ENCODE measurements at places on chromosomes 16 and 17.

- no peak for DNase-seq
These were observed 239.9 kb downstream of the PRKCA start for GRCh38 chr17:66542129-66542966.

DNA sequence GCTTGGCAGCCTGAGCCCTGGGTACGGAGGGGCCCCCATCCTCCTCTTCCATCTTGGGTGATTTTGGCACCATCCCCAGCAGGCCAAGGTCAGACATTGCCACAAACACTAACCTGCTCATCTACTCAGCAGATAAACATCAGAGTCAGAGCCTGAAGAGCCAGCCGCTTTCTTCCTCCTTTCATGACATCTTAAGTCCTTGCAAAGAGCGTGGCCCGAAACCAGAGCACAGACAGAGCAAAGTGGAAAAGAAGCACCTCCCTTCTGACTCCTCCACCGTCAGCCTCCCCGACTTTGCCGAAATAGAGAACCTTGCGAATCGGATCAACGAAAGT lies 60.4 kb upstream of the RPH3AL start:
- DNase-seq: no peak

GRCh38 chr17:45843722-45844121 lies 959 bp upstream of the SPPL2C start:
- DNase-seq: no peak

GRCh38 chr17:5241861-5242671 lies 7.4 kb upstream of the SCIMP start:
- no peak for DNase-seq

DNA sequence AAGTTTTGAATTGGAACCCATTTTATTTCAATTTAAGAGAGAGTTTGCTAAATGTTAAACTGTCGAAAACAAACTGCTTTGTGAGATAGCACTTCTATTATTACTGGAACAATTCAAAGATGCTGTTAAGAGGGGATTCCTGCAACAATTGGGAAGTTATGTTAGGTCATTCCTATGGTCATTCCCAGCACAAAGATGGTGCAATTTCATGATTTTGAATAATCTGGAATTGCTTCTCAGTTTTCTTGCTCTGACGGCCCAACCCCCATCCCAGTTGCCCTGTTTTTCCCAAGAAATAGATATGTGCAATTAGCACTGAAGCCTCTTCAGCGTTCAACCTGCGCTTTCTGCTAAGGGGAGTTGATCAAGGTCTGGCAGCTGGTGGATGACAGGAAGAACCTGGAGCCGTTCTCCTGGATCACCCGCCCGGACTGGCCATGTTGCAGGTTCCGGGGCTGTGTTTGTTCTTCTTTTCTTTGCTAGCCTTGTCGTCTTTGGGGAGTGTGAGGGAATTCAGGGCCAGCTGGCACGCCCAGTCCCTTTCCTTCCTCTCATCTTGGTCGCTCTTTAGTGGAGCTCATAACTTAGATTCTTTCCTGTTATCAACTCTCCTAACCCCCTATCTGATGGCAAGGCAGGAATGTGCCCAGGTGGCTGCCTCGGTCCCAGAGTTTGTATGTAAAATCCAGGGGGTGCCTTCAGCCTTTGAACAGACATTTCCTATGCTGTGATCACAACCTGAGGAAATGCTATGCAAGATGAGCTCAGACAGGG lies 29.0 kb upstream of the IRF8 start:
- no peak for DNase-seq

GRCh38 chr17:50149091-50149416 lies 1.4 kb downstream of the PPP1R9B start:
- DNase-seq: no peak

DNA sequence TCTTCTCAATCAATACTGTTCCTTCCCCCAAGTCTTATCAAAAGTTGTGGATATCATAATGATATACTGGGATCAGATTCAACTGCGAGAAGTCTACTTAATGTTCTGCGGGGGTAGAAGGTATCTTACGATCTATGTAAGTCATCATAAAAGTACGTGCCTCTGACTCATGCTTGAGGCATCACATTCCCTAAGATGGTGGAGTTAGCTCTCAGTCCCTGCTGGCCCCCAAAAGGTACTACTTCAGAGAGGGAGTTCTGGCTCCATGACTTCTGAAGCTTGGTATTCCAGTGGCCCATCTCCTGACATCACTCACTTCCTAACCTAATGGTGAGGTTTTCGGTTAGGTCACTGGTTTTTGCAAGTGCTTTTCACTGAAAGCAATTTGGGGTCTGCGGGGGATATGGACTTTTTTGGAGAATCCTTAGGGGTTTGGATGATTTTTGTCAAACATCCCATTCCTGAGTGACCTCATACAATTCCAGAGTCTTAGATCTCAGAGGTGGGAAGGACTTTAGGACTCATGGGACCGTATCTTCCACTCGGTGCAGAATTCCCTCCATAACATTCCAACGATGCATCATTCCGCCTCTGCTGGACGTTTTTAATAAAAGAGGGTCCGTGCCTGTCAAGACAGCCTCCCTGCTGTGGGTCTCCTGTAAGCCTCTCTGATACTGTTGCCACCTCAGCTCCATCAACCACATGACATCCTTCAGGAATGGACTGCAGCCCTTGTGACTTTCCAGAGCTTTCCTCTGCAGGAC lies 74.3 kb downstream of the DYNLRB2 start:
- DNase-seq: no peak

GRCh38 chr17:60351012-60351695 lies 40.8 kb downstream of the USP32 start:
- no peak for DNase-seq

DNA sequence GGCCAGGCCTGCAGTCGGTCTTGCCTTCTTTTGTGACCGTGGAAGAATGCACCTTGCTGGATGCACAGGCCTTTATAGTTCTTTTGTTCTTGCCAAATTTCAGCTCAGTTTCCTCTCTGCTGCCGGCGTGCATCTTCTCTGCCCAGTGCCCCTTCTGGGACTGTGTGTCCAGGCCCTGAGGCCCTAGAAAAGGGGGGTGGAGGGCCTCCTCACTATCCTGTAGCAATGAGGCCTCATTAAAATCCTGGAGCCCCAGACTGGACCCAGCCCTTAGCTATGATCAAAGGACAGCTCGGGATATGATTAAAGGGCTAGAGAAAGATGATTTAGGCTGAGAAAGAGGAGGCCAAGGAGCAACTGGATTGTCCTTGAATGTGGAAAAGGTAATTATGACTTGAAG lies 229.8 kb downstream of the SEC14L1 start:
- no peak for DNase-seq

DNA sequence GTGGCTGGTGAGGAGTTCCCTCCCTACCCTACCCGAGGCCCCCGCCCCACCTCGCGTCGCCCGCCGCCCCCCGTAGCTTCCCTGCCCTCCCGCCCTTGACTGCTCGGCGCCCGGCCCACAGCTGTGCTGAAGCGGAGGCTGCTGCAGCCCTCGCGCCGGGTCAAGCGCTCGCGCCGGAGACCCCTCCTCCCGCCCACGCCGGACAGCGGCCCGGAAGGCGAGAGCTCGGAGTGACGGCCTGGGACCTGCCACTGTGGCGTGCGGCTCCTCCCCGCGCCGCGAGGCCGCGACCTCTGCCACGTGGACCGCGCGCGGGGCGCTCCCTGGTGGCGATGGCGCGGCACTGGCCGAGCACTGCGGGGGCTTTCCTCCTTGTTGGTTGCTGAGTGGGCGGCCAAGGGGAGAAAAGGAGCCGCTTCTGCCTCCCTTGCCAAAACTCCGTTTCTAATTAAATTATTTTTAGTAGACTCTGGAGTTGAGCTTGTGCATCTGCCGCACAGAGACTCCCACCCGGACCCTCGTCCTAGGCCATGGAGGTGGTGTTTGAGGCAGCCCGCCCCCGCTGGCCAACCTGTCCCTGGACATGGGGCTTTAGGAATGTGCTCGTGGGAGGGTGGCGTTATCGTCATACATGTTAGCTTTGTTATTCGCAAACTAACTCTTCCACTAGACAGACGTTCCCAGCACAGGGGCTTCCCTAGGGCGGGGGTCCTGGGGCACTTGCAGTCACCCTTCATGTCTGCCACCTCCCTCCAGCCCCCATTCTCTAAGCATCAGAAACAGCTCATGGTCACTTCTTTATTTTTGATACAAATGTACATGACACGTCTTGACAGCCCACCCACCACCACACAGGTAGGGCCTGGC lies 4.4 kb downstream of the TP53I13 start:
- no peak for DNase-seq

- no peak for DNase-seq
These were observed 724 bp downstream of the MVP start for GRCh38 chr16:29820730-29821642.

DNA sequence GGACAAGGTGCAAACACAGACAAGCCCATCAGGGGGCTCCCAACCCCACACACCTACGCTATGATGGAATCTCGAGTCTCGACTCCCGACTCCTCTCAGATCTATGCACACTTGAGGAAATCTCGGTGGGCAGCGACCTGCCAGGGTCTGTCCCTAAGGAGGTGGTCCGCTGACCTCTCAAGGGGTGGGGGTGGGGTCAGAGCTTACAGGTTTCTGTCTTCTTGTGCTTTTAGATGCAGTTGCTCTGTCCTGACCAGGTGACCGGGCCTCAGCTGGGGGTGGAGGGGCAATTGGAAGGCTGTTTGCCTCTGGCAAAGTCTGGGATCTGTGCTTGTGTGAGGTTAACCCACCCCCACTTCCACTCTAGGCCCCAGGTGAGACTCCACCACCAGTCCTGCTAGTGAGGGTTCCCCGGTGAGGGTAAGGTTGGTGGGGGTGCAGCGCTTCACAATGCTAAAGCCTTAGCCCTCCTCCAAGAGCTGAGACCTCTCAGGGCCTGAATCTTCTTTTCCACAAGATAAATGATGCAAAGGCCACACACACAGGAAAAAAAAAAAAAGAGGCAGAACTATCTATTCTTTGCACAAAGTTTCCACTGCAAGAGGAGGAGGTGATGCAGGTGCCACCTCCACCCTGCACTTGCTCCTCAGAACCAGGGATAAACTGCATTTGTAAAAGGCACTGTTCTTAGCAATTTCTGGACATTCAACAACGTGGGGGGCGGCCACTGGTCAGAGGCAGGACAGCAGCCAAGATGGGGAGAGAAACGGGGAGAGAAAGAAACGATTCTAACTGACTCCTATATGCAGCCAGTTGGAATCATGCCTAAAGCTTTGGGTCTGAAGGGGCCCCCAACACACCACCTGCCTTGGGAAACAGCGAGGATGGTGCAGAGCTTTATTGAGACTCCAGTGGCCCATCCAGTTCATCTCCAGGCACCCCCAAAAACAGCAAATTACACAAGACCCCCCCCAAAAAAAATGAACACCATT lies 4.1 kb downstream of the CISD3 start:
- DNase-seq: no peak

Data from NCI-H1694 (cell line).